ENCODE measurements at places on chromosomes 6 and 20. TPM values are rescaled to one million over a fixed set of nuclear protein-coding genes. Genes with fewer than 3 reads are reported as not detected.

FUT9 gene
- total RNA-seq: under 0.01 TPM

ARHGAP40 gene
- total RNA-seq: 9.2 TPM

MCHR2 gene
- not detected for total RNA-seq

PPP1R14C gene
- 17.0 TPM for total RNA-seq

PI16 gene
- not detected for total RNA-seq

DNA sequence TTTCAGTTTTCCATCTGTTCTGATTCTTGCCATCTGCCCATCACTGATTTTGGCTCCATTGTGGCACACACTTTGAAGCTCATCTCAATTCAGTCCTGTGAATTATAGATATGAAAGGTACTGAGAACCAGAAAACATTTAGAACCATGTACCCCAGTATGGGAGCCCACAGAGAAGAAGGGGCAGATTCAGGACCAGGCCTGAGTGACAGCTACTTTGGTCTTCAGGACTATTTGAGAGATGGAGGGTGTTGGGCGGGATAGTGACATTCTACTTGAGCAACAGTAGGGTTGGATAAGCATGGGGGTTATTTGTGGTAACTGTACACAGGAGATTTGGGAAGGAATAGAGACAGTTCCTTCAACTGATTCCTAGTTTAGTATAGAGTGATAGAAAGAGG, 259.2 kb upstream of the MANEA start:
- no peak for DNase-seq

GRCh38 chr20:20564279-20564678, 148.2 kb downstream of the RALGAPA2 start:
- no peak for DNase-seq

DNA sequence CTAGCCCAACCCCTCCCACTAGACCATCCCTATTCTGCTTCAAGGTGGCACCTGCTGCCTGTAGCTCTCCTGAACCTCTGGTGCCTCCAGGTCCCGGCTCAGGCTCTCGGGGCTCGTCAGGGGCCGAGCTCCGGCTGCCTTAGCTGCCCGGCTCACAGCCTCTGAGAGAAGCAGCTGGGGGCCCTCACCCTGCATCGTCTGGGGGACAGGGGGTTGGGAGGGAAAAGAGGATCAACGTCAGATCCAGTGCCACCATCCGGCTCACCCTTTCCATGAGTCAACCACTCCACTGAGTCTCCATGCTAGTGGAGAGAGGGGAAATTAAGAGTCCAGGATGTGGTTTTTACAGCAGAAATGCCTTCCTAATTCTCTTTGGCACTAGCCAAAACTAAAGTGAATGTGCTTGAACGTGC, 13.0 kb downstream of the BAG6 start:
- no peak for DNase-seq

EYA4 gene
- 0.17 TPM for total RNA-seq

IP6K3 gene
- total RNA-seq: 2.9 TPM

GRCh38 chr20:5974531-5974930, 24.1 kb downstream of the MCM8 start:
- peak; percentile 33 for DNase-seq

HRH3 gene
- not detected for total RNA-seq

PGC gene
- not detected for total RNA-seq

ADGRB3 gene
- under 0.01 TPM for total RNA-seq

DNA sequence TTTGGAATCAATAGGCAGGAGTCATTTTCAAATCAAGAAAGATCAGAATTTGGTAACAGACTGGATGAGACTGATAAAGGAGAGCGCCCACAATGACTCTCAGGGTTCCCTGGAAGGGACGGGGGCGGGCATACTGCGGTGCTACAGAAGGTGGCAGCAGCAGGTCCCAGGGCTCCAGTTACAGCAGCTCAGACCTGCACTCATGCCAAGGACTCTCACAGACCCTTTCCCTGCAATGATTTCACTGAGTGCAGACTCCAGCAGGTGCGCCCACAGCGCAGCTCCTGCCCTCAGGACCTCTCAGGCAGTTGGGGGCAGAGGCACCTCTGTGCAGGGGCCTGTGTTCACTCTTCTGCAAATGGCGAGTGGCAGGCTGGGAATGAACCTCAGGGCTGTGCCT, 359.8 kb downstream of the ZFAND3 start:
- DNase-seq: no peak

GRCh38 chr20:36802326-36803222, 29.0 kb upstream of the DSN1 start:
- DNase-seq: peak; percentile 19

PRPH2 gene
- 0.17 TPM for total RNA-seq

DNA sequence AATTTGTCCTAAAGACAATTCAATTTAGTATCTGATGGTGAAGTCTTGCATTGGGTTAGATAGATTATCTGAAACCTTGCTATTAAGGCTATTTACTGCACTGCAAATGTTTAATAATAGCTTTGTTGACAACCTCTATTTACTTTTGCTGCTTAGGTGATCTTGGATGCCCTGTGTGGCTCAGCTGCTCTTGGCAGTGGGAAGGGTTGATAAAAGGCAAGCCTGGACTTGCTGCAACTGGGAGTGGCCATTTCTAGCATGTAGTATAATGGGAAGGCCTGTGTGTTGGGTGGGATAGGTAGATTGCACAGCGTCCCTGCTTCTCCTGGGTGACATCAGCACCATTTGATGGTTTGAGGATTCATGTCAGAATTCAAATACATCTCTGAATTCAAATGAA, 49.1 kb downstream of the ARMC2 start:
- DNase-seq: peak; percentile 50

GRCh38 chr6:126173265-126173664, 166.7 kb upstream of the CENPW start:
- DNase-seq: no peak

DNA sequence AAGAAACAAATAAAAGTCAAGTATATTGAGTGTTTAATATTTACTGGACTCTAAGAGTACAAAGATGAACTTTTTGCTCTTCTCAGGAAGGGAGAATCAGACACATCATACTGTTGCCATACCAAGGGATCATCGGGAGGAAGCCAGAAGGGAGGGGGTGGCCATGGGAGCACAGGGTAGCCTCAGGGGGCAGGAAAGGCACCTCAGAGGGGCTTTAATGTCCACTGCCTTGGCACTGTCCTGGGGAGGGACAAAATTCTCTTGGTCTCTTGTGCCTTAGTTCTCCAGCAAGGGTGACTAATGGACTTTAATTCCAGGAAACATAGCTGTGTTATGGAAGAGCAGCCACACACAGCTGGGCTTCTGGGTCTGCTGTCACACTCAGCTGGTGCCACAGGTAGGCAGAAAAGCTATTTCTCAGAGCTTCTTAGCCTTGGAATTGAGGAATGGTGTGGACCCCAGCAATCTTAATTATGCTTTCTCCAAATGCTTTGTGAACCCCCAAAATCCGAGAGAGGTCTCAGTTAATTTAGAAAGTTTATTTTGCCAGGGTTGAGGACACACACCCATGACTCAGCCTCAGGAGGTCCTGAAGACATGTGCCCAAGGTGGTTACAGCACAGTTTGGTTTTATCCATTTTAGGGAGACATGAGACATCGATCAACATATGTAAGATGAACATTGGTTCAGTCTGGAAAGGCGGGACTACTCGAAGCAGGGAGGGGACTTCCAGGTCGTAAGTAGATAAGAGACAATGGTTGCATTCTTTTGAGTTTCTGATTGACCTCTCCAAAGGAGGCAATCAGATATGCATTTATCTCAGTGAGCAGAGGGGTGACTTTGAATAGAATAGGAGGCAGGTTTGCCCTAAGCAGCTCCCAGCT, 53.2 kb downstream of the MRAP2 start:
- peak; percentile 11 for DNase-seq

RAET1L gene
- 3.1 TPM for total RNA-seq

DNA sequence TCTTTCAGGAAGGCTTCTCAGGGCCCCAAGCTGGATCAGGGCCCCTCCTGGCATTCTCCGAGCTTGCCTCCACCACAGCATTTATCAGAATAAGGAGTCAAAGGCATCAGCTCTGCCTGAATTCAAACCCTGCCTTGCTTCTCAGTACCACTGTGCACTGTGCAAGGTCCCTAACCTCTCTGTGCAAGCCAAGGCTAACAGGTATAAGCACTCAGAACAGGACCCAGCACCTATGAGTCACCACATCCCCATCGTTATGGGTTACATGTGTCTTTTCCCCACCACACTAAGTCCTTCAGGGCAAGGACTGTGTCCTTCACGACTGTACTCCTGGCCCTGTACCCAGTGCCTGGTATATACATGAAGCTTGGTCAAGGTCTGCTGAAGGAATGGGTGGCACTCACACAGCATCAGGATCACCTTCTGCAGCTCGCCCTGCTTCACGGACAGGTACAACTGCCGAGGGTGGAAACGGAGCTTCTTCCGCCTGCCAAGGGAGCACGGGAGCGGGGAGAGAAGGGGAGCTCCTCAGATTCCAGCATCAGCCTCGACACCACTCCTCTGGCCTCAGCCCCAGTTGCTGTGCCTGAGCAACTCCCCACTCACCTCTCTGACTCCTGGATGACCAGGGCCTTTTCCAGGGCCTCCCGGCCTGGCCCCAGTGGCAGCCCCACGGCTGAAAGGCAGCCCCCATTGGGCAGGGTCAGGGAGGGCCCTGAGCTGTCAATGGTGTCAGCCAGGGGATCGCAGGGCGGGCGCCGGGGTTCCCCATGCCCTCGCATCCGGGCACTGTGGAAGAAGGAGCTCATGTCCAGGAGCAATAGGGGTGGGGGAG, 8.6 kb upstream of the SLC44A4 start:
- no peak for DNase-seq

DNA sequence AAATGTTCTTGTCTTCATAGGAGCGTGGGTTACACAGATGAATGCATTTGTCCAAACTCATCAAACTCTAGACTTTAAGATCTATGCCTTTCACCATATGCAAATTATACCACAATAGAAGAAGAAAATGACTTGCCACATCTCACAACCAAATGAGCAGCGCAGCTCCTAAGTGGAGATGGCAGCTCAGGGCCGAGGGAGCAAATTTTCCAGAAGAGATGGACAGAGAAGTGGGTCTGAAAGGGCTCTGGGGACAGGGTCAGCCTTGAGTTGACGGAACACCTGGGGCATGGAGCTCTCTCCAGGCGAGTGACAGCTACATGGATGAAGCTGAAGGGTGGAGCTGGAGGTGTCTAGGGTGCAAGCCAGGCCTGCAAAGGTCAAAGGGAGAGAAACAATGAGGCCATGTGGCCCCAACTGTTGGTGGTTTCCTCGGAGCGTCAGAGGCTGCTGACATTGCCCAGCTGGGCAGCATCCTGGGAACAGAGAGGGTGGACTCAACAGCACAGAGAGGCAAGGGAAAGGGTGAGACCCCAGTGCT, 228.3 kb downstream of the NRN1 start:
- no peak for DNase-seq

ME1 gene
- 45.3 TPM for total RNA-seq

DNA sequence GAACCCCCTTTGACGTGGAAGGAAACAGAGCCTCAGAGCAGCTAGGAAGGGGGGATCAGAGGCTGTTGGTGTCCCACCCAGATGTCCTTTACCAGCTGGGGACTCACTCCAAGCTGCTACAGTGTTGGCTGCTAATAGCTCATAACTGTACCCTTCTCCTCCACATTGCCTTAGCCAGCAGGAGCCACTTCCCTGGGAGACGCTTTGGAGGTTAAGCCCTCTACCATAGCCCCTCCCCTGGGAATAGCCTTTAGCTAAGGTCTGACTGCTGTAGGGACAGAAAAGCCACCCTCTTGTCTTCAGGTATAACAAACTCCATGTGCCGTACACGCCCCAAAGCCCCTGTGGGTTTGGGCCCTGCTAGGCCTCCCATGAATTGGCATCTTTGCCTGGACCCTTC, 238.6 kb downstream of the LRFN2 start:
- DNase-seq: no peak

DNA sequence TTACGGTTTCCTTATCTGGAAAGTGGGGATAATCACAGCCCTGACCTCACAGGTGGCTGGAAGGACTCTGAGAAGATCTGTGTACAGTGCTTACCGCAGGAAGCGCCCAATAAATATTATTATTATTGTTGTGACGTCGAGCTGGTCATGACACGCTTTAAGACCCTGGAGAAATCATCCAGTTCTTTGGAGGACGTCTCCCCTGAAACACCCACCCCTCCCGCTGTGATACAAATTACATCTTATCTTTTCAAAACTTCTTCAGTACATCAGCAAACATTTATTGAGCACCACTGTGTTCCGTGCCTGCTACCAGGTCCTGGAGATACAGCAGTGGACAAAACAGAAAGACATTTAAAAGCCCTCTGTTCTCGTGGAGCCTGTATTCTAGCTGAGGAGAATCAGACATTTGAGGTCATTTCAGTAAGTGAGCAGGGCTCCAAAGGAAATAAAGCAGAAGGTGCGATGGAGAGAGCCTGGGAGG, 118.7 kb downstream of the CEBPB start:
- DNase-seq: no peak

GRCh38 chr20:59518881-59519706, 85.2 kb upstream of the PHACTR3 start:
- peak; percentile 58 for DNase-seq

DNA sequence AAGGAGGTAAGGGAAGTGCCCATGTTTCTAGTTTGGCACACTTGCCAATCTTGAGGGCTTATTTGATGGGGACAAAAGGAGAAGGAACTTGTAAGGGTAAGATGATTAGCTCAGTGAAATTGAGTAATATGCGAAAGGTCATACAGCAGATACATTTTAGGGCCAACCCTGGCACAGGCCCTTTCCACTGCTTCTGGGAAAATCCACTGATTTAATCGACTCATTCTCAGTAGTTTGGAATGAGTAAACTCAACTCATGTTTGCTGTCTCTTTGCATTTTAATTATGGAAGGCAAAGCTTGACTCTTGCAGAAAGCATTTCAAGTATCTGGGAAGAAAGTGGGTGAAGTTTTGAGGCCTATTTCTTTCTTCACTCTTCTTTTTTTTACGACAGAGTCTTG, 20.0 kb downstream of the PHF20 start:
- DNase-seq: peak; percentile 92

GRCh38 chr6:20386218-20386617, 15.5 kb upstream of the E2F3 start:
- DNase-seq: no peak

- DNase-seq: peak; percentile 65
Observed at GRCh38 chr6:89989742-89990141, 95.5 kb downstream of the GJA10 start.

DNA sequence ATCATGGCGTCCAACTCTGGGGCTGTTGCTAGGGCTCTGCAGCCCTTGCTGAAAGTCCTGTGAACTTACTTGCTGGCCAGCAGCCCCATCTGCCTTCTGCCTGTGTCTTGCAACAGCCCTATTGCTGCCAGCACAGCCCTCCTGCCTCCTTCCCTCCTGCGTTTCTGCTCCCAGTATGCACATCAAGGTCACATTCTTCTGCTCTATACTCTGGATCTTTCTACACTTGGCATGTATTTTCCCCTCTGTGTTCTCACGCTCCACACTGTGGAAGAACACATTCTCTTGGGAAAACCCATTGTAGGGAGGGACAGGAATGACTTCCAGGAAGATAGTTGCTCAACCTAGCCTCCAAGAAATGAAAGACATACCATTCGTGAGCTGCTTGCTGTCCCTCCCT, 80.9 kb upstream of the PHACTR2 start:
- DNase-seq: peak; percentile 36

GRCh38 chr6:1586256-1586655, 23.5 kb upstream of the FOXC1 start:
- no peak for DNase-seq

DNA sequence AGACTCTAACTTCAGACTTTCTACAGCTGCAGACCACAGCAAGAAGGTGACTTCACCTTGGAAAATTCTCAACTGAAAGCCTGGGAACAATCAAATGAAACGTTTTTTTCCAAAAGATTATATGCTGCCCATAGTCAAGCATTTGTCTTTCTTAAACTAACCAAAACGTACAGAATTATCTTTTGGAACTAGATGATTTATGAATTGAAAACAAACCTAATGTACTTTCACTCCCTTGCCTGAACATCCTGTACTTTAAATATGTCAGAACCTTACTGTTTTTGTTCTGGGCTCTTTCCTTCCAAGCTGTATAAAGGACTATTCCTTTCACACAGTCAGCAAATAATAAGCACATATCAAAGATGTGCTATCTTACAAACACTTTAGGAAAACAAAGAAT, 62.4 kb upstream of the TNFAIP3 start:
- no peak for DNase-seq

All from renal cortical epithelial cell (primary cell).